ENCODE measurements at places on chromosomes 3 and 15. TPM values are rescaled to one million over a fixed set of nuclear protein-coding genes. Genes with fewer than 3 reads are reported as not detected.

DNA sequence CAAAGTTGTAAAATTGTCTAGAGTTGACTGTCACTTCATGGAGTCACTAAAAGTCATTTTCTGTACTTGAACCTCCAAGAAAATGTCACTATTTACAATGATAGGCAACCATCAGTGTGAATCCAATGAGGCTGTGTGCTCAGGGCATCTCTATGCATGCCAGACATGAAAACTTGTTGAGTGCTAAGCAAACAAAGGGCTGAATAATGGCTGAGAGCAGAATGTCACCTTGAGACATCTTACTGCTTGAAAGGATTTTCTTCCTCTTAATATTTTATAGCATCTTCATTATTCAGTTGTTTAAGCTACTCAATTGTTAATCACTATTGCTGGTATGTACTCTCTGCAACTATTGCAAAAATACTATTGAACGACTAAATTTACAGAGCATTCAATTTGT lies 184.7 kb downstream of the PLCH1 start:
- no peak for DNase-seq
- peaks cover 3% of the 10 kb centered on the region for H3K36me3 ChIP-seq
- peaks cover 21% of the 10 kb centered on the region for H3K4me1 ChIP-seq
- H3K27me3 ChIP-seq = no peaks in the 10 kb centered on the region
- H3K27ac ChIP-seq = no peak overlapping the region

Gene ACKR4
- not detected for total RNA-seq

- no peak overlapping the region for H3K27ac ChIP-seq
- no peak overlapping the region for H3K4me3 ChIP-seq
- no peaks in the 10 kb centered on the region for H3K36me3 ChIP-seq
- H3K4me1 ChIP-seq = no peaks in the 10 kb centered on the region
- no peaks in the 10 kb centered on the region for H3K27me3 ChIP-seq
These were observed 77.4 kb upstream of the PTPRG start for GRCh38 chr3:61483997-61484396.

- no peaks in the 10 kb centered on the region for H3K36me3 ChIP-seq
- H3K27ac ChIP-seq = no peak overlapping the region
- peaks cover 1% of the 10 kb centered on the region for H3K4me1 ChIP-seq
- DNase-seq = no peak
- H3K27me3 ChIP-seq = no peaks in the 10 kb centered on the region
These were observed 16.0 kb upstream of the EID1 start for GRCh38 chr15:48861813-48862431.

- no peaks in the 10 kb centered on the region for H3K4me1 ChIP-seq
- H3K27ac ChIP-seq = no peak overlapping the region
- peaks cover 10% of the 10 kb centered on the region for H3K27me3 ChIP-seq
- no peak overlapping the region for H3K4me3 ChIP-seq
- no peak for DNase-seq
These were observed 9.2 kb upstream of the PDZRN3 start for GRCh38 chr3:73633916-73634344.

- H3K36me3 ChIP-seq = peaks cover 49% of the 10 kb centered on the region
- H3K4me1 ChIP-seq = no peaks in the 10 kb centered on the region
- no peaks in the 10 kb centered on the region for H3K27me3 ChIP-seq
- no peak for DNase-seq
- no peak overlapping the region for H3K27ac ChIP-seq
These were observed 245.1 kb downstream of the PCCB start for GRCh38 chr3:136495213-136495612.

GRCh38 chr3:78096488-78097255 lies 1056.8 kb downstream of the ROBO2 start:
- H3K27ac ChIP-seq = no peak overlapping the region
- peaks cover 1% of the 10 kb centered on the region for H3K4me1 ChIP-seq
- no peak for DNase-seq
- H3K36me3 ChIP-seq = peaks cover 6% of the 10 kb centered on the region

DNA sequence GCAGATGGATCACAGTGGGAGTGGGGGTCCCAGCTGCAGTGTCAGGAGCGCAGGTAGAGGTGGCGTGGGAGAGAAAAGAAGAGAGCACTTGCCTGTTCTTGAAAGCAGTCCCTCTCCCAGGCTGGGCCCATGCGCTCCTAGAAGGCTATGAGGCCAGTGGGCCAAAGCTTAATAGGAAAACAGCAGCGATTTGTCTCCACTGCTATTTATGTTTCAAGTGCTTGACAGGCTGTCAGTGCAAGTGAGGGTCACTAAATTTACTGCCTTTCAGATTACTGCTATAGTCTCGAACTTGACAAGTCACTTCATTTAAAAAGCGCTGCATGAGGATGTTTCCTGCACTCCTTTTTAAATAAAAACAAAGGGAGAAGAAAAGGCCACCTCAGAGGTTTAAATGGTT lies 239.5 kb downstream of the GAP43 start:
- H3K4me1 ChIP-seq = peaks cover 11% of the 10 kb centered on the region
- H3K36me3 ChIP-seq = no peaks in the 10 kb centered on the region
- DNase-seq = no peak
- no peak overlapping the region for H3K27ac ChIP-seq

DNA sequence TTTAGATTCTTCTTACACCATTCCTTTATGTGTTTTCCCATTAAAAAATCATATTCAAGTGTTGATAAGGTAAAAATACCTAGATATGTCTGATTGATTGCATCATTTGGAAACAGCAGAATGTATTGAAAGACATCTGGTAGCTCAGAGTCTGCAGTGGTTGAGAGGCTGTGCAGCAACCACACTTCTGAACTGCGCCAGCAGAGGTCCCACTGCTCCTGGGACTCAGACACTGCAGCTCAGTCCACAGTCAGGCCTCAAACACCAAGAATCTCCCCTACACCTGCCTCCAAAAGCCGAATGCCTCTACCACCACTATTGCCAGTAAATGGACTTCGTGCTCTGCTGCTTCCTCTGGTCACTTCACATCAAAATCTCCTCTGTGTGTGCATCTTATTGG lies 176.9 kb upstream of the LMCD1 start:
- H3K36me3 ChIP-seq = no peaks in the 10 kb centered on the region
- no peaks in the 10 kb centered on the region for H3K27me3 ChIP-seq
- no peak overlapping the region for H3K4me3 ChIP-seq
- H3K27ac ChIP-seq = no peak overlapping the region
- no peak for DNase-seq

DNA sequence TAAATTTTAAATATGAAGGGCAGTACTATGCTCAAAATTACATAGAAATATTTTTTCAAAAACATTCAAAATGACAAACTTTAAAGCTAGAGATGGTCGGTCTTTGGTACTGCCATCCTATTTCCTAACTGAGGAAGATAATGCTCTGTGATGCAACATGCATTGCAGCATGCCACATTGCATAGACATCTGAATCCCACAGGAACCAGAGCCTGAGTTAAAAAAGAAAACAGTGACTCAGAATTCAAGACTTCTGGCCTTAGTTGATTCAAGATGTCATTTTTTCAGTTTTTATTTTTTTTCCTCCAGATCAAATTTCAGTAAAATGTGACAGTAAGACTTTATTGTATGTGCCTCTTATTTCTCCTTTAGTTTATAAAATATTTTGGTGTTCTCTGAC lies 33.1 kb downstream of the TP63 start:
- H3K4me1 ChIP-seq = no peaks in the 10 kb centered on the region
- H3K36me3 ChIP-seq = no peaks in the 10 kb centered on the region
- no peak for DNase-seq
- H3K27me3 ChIP-seq = no peaks in the 10 kb centered on the region

- H3K27ac ChIP-seq = no peak overlapping the region
- no peak overlapping the region for H3K4me3 ChIP-seq
- H3K36me3 ChIP-seq = no peaks in the 10 kb centered on the region
These were observed 111.1 kb downstream of the KLF13 start for GRCh38 chr15:31437686-31438085.

DNA sequence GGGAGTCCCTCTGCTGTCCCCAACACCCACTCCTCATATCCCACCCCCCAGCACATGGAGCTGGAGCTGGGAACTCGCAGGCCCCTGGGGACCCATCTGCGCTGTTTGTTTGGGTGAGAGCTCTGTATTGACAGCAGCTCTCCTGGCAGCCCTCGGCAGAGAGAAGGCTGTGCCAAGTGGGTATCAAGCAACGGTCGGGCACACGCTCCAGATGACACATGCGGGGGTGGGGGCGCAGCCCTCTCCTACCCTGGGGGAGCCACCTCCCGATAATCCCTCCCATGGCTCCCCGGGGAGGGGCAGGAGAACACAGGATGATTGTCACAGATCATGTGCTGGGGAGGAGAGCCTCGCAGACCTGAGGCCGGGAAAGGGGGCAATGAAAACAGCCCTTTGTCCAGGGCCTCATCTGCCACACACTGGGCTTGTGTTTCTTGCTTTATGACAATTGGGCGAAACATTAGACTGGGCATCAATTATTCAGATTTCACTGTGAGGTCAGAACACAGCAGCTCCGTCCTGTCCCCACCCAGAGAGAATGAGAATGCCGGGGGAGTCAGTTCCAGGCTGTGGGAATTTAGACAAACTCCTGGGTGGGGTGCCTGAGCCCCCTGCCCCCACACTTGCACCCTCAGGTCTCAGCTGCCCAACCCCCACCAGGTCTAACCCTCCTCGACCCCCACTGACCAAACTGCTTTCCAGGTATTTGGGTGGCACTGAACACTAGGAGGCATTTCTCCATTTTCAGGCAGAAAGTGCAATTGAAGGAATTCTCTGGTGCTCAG lies 46.4 kb upstream of the KLF13 start:
- no peaks in the 10 kb centered on the region for H3K36me3 ChIP-seq
- no peak overlapping the region for H3K27ac ChIP-seq
- DNase-seq = peak; percentile 6
- no peaks in the 10 kb centered on the region for H3K27me3 ChIP-seq
- H3K4me1 ChIP-seq = peaks cover 10% of the 10 kb centered on the region
- no peak overlapping the region for H3K4me3 ChIP-seq

GRCh38 chr15:74901612-74902063 lies 5.0 kb downstream of the FAM219B start:
- H3K36me3 ChIP-seq = peaks cover 18% of the 10 kb centered on the region
- no peak overlapping the region for H3K27ac ChIP-seq
- peak; percentile 25 for DNase-seq

- no peak overlapping the region for H3K27ac ChIP-seq
- DNase-seq = no peak
- H3K4me1 ChIP-seq = peaks cover 25% of the 10 kb centered on the region
- no peaks in the 10 kb centered on the region for H3K27me3 ChIP-seq
These were observed 128.2 kb downstream of the TFDP2 start for GRCh38 chr3:142021127-142021526.

Gene KBTBD8
- total RNA-seq = 6.1 TPM

Gene CACNA2D3
- not detected for total RNA-seq

DNA sequence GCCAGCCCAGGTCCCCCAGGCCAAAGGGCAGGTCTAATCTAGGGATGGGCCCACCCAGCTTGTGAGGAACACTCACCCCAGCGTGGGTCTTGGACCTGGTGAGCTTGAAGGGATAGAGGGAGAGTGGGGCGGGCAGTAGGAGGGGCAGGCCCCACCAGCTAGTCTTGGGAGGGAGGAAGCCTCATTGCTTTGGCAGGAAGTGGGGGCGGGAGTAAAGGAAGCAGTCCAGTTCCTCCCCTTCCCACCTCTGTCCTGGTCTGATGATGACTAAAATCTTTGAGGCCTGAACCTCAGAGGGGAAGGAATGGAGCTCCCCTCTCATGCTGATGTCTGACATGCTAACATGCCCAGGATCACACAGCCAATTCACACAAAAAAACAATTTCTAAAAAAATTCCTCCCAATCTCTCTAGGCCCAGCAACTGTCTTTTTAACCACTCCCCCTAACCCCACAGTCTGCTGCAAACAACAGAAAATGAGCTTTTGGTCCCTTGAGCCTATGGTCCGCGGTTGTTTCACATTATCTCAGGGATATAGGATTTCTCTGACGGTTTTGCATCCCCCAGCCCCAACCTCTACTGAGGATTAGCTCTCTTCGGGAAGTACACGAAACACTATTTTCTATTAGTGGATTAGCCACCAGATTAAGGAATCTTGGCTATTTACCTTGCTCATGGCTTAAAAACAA lies 30.7 kb upstream of the DUSP7 start:
- H3K27ac ChIP-seq = no peak overlapping the region
- DNase-seq = no peak
- no peaks in the 10 kb centered on the region for H3K36me3 ChIP-seq
- H3K4me1 ChIP-seq = peaks cover 6% of the 10 kb centered on the region

Gene EPHA3
- total RNA-seq = 0.17 TPM

Gene ITIH1
- total RNA-seq = 14.1 TPM

- no peaks in the 10 kb centered on the region for H3K27me3 ChIP-seq
- H3K27ac ChIP-seq = peak overlapping the region; percentile 27
- H3K4me3 ChIP-seq = no peak overlapping the region
- no peak for DNase-seq
- peaks cover 25% of the 10 kb centered on the region for H3K4me1 ChIP-seq
These were observed 109.8 kb upstream of the MANF start for GRCh38 chr3:51275111-51275805.

Gene PDE8A
- 24.5 TPM for total RNA-seq

GRCh38 chr15:44716983-44717602 lies 5.8 kb downstream of the B2M start:
- peaks cover 2% of the 10 kb centered on the region for H3K4me1 ChIP-seq
- H3K4me3 ChIP-seq = no peak overlapping the region
- H3K27me3 ChIP-seq = peaks cover 6% of the 10 kb centered on the region
- DNase-seq = no peak

Gene SOX14
- total RNA-seq = not detected
